ENCODE measurements at places on chromosomes 7 and 10.

DNA sequence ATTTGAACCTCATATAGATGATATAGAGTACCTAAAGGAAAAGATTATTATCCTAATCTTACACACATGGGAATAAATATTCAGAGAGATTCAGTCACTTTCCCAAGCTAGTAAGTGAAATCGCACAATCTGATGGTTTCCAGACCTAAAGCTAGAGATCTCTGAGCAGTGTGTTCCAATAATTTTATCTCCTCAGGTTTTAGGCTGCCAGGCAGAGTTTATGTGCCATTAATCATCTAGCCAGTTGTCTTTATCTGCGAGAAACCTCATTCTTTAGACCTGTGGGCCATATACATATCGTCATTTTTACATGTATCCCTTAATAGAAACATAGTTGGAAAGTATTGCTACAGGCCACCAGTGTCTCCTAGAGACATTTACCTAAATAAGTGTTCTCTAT is 647.2 kb upstream of the STEAP1 start:
- DNase-seq = no peak

GRCh38 chr10:128875956-128876736 is 590.9 kb upstream of the MGMT start:
- DNase-seq = peak; percentile 77

DNA sequence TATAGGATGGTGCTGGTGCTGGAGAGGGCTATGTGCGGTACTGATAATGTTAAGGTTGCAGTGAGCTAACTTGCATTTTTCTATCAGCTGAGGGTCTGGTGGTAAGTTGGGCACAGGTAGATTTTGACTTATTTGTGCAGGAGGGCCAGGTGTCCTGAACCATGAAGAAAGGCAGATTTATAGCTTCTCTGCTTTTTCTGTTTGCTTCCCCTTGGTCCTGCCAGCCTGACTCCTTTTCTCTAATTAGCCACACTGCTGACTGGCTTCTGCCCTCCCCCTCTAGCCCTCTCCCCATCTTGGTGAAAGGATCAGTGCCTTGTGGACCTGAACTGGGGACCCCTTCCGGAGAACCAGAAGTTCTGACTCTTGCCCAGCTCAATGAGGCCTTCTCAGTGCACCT is 40.8 kb upstream of the STEAP4 start:
- DNase-seq = no peak

GRCh38 chr7:105759670-105760550 is 116.5 kb downstream of the ATXN7L1 start:
- peak; percentile 71 for DNase-seq

DNA sequence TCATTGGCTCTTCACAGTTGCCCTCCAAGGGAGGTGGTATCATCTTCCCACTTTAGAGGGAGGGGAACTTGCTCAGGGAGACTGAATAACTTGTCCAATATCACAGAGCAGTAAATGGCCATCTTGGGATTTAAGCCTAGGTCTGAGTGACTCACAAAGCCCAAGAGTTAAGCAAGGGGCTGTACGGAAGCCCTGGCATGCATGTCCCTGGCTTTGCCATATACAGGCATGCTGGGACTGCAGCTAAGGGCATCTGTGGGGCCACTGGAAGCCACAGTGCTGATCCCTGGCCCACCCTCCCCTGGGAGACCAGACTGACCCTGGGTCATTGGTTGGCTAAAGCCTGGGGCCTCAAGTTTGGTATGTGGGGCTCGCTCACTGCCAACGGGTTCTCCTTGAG is 3.1 kb downstream of the VSIR start:
- DNase-seq = no peak

GRCh38 chr7:72793791-72794190 is 34.2 kb downstream of the TYW1B start:
- DNase-seq = no peak

Measured in fibroblast of skin of abdomen (primary cell).